NCI-H1092 (cell line): ENCODE measurements at places on chromosomes 5 and 9.

DNA sequence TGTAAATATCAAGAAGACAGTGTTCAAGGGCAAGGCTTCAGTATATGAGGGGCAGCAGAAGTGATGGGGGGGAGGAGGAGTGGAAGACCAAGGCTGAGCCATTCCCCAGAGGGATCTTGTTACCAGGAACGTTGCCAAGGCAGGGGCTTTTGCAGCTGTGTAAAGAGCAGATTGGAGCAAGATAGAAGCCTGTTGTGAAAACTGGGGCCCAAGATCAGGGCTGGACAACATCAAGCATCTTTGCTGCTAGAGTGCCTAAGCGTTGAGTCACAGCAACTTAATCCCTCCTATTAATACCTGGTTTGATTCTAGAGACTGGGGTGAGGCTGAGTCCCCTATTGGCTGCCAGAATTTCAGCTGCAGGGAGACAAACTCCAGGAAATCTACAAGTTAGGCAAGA lies 18.4 kb upstream of the ERCC6L2 start:
- peak; percentile 88 for DNase-seq

DNA sequence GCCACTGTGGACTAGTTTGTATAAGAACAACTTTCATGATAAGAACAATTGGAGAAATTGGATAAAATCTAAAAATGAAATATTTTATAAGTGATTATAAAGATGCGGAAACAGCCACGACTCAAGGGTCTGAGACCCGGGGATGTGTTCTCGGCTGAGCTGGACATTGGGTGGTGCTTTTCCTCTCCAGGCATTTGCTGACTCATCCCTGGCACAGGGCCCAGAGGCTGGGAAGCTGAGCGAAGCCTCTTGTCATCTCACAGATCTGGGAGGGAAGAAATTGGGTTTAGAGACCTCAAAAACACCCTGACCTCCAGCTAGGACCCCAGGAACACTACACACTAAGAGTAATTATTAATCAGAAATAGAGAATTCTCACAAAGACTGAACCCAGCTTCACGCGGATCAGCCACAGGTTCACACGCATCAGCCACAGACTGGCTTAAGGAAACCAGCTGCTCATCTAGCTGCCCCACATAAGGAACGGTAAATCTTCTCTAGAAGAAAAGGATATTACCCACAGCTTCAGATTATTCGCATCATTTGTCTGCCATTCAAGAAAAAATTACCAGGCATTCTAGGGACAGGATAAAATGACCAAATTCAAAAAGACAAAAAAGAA lies 2.8 kb upstream of the OR2V1 start:
- no peak for DNase-seq

DNA sequence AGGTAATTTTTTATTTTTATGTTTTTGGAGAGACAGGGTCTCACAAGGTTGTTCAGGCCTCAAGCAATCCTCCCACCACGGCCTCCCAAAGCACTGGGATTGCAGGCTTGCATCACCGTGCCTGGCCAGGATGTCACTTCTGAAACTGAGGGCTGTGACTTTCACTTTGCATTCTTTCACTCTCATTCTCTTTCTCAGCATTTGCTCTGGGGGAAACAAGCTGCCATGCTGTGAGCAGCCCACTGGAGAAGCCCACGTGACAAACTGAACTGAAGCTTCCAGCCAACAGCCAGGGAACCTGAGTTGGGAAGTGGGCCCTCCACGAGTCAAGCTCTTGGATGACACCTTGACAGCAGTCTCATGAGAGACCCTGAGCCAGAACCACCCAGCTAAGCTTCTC lies 109.4 kb downstream of the C5orf15 start:
- DNase-seq: no peak

GRCh38 chr5:99037668-99038067 lies 108.9 kb upstream of the CHD1 start:
- DNase-seq: no peak

- no peak for DNase-seq
Measured at GRCh38 chr9:72703574-72703973, 182.2 kb downstream of the TMC1 start.
